ENCODE measurements at places on chromosomes 12 and 14.

DNA sequence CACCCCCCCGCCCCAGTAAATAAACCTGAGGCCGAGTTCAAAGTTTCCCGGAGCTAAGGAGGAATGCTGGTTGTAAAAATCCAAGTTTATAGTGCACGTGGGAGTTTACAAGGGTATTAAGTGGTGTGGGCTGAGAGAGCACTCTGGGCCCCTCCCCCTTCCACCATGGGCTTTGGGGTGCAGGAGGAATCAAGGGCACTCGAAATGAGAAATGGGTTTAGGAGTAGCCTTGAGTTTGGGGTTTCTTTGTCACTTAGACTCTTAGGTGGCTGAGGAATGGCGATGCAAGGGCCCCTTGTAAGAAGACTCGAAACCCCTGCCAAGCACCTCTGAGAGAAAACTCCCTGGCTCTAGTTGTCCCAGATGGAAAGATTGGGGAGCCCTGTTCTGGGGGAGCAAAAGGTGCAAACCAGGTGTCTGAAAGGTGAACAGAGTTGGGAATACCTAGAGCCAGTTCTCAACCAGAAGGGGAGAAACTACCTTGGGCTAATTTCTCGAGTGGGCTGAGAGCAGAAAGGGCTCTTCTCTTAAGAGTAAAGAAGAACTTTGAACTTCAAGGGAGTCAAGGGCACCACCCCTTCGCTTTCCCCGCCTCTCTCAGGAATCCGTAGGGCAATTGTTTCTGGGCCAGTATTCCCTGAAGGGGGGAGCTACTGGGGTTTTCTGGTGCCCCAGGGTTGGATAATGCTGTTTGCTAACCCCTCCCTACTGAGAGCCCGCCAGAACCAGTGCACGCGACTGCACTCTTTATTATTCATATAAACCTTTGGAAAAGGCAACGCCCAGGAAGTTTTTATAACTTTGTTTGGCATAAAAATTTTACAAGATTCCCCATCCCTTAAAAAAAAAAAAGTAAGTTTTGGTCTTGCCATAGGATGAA lies 4.0 kb upstream of the HOTAIR start:
- DNase-seq: peak; percentile 89

- DNase-seq: no peak
Measured at GRCh38 chr14:105527381-105527825, 1.0 kb downstream of the TMEM121 start.

DNA sequence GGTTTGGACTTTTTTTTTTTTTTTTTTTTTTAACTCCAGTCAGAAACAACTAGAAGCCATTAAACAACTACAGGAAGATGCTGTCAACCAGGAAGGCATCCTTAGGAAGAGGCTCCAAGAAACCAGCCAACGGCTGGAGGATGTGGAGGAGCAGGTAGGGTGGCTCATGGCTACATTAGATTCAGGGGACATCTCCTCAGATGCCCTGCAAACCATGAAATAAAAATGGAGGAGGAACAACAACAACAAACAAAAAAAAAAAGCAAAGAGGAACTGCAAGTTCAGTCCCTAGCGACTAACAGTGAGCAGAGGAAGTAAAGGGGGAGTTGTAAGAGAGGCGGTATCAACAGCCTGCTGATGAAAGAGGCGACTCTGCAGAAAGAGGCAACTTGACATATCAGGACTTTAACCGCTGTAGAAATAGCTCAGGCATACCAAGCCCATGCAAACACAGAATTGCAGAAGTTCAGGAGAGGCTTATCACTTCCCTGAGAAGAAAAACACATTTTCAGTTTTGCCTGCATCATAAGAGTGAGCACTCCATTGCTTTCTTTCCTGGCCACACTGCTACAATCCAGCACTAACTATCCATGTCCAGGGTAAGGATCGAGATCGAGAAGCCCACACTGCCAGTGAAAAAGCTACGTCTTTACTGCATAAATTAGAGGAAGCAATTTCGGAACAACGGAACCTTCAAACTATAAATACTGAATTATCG lies 103.5 kb upstream of the BCAT1 start:
- DNase-seq: peak; percentile 60

- no peak for DNase-seq
Measured at GRCh38 chr14:28742171-28742846, 24.3 kb upstream of the FOXG1 start.

DNA sequence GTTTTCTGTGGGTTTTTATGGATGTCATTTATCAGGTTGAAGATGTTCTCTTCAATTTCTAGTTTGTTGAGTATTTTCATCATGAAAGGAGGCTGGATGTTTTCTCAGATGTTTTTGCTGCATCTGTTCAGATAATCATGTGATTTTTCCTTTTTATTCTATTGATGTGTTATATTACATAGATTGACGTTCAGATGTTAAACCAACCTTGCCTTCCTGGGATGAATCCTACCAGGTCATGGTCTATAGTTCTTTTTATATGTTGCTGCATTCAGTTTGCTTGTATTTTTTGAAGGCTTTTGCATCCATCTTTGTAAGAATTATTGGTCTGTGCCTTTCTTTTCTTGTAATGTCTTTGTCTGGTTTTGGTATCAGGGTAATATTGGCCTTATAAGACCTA lies 43.9 kb upstream of the LYZ start:
- DNase-seq: no peak

- DNase-seq: peak; percentile 85
Measured at GRCh38 chr12:113222730-113223531, 1.7 kb downstream of the TPCN1 start.

DNA sequence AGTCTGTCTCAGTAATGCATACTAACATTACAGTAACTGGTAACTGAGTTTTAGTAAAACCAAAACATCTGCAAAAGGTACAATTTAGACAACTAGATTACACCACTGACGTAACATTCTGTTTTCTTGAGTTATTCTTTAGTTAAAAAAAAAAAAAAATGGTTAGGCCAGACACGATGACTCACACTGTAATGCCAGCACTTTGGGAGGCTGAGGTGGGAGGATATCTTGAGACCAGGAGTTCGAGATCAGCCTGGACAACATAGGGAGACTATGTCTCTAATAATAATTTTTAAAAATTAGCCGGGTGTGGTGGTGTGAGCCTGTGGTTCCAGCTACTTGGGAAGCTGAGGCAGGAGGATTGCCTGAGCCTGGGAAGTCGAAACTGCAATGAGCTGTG lies 34.1 kb downstream of the AP5M1 start:
- DNase-seq: no peak

- DNase-seq: no peak
Measured at GRCh38 chr14:30445011-30445793, 113.8 kb upstream of the G2E3 start.

DNA sequence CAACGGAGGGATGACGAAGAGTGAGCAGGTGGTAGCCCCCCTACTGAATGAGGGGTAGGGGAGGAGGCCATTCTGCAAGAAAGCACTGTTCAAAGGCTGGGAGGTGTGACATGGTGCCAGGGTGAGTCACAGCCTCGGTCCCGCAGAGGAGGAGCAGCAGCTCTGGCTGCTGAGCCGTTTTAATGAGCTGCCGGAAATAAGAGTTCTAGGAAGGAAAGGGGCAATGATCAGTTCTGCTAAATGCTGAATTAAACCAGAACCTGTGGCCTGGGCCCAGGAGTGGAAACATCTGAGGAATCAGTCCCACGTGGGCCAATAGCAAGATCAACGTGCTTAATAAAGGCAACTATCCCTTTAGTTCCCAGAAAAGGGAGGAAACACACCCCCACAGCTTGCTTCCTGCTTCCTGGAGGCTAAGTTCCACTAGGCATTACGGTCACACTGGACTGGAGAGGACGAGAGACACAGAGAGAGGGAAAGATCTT lies 3.6 kb downstream of the ABCD4 start:
- no peak for DNase-seq

GRCh38 chr12:119176267-119177055 lies 2.3 kb upstream of the HSPB8 start:
- peak; percentile 74 for DNase-seq

DNA sequence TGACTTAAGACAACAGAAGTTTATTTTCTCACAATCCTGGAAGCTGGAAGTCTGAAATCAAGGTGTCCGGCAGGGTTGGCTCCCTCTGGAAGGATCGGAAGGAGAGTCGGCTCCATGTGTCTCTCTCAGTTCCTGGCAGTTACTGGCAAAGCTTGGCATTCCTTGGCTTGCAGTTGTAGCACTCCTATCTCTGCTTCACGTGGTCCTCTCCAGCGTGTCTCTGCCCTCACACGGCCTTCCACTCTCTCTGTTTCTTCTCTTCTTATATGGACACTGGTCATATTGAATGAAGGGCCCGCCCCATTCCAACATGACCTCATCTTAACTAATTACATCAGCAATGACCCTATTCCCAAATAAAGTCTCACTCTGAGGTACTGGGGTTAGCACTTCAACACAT lies 60.1 kb upstream of the TUNAR start:
- no peak for DNase-seq

GRCh38 chr12:75613981-75614380 lies 102.6 kb upstream of the KRR1 start:
- no peak for DNase-seq

- no peak for DNase-seq
Measured at GRCh38 chr14:21163871-21164291, 8.0 kb upstream of the OR5AU1 start.

- no peak for DNase-seq
Measured at GRCh38 chr14:72060917-72061316, 128.7 kb downstream of the RGS6 start.

DNA sequence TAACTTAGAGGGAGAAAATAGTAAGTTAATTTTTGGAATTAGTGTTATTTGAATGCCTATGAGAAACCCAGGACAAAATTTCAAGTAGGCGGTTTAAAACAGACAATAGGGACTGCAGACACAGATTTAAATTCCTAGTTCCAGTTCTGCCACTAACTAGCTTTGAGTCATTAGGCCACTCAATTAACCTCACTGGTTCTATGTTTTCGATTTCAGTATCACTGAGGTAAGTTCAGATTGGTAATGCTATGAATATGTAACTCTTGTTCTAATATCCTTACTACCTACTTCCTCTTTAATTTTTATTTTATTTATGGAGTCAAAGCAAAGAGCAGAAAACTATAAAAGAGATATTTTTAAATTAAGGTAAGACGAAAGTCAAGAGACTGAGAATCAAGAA lies 52.6 kb downstream of the GALC start:
- no peak for DNase-seq

DNA sequence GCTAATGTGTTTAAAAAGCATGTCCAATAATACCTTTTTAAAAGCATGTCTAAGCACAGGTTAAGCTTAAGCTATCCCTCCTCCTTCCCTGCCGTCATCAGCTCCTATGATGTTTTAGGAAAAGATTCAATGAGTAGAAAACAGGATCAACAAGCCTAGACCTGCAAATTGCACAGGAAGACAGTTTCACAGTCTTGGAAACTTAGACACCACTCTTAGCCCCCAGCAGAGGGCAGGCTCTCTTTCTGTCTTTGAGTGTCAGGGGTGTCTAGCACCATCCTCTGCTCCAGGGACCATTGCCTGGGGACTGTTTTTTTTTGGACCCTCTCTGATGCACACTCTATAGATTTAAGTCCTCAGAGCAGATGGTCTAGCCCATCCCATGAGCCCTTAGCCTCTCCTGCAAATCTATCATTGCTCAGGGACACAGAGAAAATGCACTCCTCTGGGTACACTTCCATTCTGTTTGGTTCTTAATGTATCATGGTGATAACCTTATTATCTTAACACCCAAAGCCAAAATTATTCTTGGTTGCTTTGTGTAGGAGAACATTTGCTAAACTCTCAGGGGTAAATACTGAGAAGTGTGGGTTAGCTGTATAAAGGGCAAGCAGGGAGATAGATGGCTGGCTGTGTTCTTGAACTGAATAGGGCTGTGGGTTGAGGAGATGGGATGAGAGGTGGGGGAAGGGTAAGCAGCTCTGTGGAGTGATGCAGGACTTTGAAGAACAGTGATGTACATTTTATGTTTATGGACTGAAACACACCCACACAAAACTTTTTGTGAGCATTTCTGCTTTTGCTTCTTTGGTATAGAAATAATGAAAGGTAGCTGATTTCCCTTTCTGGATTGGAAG lies 259.9 kb upstream of the DDHD1 start:
- DNase-seq: peak; percentile 18

DNA sequence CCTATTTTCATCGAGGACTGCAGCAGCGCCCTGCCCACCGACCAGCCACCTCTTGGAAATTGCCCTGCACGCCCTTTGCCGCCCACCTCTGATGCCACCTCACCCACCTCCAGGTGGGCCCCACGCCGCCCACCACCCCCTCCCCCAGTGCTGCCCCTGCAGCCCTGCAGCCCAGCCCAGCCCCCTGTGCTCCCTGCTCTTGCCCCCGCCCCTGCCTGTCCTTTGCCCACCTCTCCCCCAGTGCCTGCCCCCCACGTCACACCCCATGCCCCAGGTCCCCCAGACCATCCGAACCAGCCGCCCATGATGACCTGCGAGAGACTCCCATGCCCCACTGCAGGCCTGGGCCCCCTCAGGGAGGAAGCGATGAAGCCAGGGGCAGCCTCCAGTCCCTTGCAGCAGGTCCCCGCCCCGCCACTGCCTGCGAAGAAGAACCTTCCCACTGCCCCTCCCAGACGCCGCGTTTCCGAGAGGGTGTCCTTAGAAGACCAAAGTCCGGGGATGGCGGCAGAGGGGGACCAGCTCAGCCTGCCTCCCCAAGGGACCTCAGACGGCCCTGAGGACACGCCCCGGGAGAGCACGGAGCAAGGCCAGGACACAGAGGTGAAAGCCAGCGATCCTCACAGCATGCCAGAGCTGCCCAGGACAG lies 96.5 kb downstream of the LGMN start:
- no peak for DNase-seq

DNA sequence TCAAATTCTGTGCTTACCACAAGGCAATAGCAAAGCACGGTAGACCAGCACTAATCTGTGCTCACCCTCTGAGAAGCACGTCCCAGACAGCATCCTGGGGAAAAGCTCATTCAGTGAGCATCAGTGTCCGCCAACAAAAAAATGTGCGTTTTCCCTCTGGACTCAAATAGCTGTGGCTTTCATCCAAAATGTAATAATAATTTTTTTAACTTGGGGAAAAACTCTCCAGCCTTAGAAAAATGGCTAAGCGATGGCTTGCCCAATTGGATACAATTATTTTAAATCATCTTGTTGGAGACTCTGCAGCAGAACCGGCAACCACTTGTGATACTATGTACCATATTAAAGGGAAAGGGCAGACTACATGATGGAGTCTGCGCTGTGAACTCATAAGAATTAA lies 1.1 kb upstream of the KRT77 start:
- no peak for DNase-seq

GRCh38 chr14:56026506-56026905 lies 91.7 kb upstream of the PELI2 start:
- DNase-seq: no peak

DNA sequence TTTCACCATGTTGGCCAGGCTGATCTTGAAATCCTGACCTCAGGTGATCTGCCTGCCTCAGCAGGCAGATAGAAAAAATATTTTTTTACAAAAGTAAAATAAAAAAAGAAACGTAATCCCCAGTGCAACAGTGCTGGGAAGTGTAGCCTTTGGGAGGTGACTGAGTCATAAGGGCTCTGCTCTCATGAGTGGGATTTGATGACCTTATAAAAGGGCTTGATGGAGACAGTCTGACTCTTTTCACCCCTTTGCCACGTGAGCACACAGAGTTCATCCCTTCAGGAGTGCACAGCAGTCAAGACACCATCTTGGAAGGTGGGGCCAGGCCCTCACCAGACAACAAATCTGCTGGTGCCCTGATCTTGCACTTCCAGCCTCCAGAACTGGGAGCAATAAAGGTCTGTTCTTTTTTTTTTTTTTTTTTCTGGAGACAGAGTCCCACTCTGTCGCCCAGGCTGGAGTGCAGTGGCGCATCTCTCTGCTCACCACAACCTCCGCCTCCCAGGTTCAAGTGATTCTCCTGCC lies 24.7 kb upstream of the DYNC1H1 start:
- DNase-seq: no peak

- DNase-seq: no peak
Measured at GRCh38 chr12:82912406-82912805, 225.7 kb downstream of the TMTC2 start.

- no peak for DNase-seq
Measured at GRCh38 chr14:59534361-59534987, 42.1 kb downstream of the CCDC175 start.
